ENCODE measurements at places on chromosomes 2 and 18. TPM values are rescaled to one million over a fixed set of nuclear protein-coding genes. Genes with fewer than 3 reads are reported as not detected.
A peak's percentile ranks its signal among the peaks of the same experiment; 100 is the strongest.

The LDLRAD4 gene
- total RNA-seq: 36.5 TPM

The NXPH2 gene
- total RNA-seq: not detected

DNA sequence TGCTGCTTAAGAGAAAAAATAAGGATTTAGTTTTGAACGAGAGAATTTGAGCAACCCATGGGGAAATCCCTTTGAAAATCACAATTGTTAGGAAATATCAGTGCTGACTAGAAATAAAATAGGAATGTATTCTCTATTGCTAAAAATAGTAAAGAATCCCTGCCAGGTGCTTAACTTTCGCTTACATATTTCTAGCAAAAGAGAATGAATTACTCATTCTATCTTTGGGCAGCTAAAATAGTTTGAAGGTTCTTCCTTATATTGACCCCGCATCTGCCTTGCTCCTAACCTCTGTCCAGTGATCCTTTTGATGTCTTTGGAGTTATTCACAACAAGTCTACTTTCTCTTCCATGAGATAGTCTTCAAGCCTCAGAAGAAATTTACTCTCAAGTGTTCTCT is 103.8 kb downstream of the PLCL1 start:
- H3K27ac ChIP-seq: no peak overlapping the region
- no peaks in the 10 kb centered on the region for H3K36me3 ChIP-seq
- DNase-seq: no peak
- no peak overlapping the region for H3K4me3 ChIP-seq

The ASB18 gene
- total RNA-seq: not detected

DNA sequence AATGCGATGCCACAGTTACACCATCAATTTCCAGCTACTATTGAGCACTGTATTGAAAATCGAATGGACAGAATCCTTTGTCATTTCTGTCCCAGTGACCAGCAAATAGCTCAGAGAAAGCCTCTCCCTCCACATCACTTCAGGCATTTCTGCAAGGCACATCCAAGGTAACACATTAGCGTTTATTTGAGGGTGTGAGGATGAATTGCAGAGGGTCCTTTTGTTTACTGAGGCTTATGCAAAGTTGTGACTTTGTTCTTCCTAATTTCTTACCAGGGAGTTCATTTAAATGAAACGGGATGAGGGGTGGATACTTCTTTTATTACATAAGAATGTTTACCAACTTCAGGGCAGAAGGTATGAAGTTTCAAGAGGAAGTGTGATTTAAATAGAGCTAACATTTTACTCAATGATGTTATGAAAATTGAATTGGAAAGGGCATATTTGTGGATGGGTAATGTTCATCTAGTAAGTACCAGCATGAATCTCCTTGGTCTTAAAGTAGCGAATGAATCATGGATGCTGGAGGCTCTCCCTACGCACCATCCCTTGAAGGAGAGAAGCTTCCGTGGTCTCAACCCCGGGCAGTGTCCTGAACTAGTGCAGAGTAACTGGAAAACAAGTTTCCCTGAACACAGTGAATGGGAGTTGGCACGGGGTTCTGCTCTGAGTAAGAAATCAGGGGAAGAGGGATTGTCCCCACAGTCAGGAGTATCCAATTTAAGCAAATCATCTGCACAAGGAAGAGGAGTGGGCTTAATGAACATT is 756.5 kb downstream of the GALR1 start:
- H3K27ac ChIP-seq: no peak overlapping the region
- H3K36me3 ChIP-seq: no peaks in the 10 kb centered on the region
- no peak for DNase-seq
- no peak overlapping the region for H3K4me3 ChIP-seq

The SELENOI gene
- 68.8 TPM for total RNA-seq

- no peak overlapping the region for H3K27ac ChIP-seq
- no peak overlapping the region for H3K4me3 ChIP-seq
- H3K27me3 ChIP-seq: no peaks in the 10 kb centered on the region
- H3K4me1 ChIP-seq: no peaks in the 10 kb centered on the region
Measured at GRCh38 chr18:43525169-43525568, 247.9 kb upstream of the SYT4 start.

GRCh38 chr2:34419856-34420255 is 820.8 kb upstream of the FAM98A start:
- no peaks in the 10 kb centered on the region for H3K4me1 ChIP-seq
- no peak overlapping the region for H3K27ac ChIP-seq
- DNase-seq: no peak
- no peaks in the 10 kb centered on the region for H3K36me3 ChIP-seq
- H3K27me3 ChIP-seq: no peaks in the 10 kb centered on the region
- H3K4me3 ChIP-seq: no peak overlapping the region

DNA sequence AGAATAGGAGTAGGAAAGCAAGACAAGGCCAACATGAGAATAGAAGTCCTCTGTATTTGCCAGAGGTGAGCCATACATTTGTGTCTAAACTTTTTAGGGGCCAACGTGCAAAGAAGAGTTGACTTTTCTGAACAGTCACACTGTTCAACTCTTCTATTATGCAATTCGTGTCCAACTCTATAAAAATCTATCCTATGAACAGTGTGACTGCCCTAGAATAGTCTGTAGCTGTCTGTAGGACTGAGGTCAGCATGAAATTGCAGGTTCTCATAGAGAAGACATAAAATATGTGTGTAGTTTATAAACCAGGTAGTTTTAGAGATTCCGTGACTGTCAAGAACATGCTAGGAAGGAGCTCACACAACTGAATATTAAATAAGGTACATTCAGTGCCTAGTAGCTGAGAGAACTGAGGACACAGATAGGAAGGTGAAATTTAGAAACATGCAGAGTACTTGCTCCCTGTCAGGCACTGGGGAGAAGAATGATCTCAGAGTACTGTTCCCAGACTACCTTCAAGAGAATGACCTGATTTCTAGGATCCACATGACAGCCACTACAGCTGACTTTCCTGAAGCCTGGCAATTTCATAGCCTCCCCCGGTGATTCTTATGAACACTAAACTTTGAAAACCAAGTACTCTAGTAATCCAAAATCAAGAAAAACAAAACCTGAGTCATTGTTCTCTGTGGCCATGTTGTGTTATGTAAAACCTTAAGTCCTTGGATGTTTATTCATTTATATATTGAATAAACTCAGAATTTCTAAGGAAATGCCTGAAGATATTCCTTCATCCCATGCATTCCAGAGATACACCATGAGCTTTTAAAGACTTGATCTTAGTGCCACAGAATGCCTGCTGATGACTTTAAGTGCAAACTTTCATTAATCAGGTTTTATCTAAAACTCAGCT is 201.5 kb upstream of the BOD1L2 start:
- no peak for DNase-seq
- H3K4me3 ChIP-seq: no peak overlapping the region
- no peaks in the 10 kb centered on the region for H3K4me1 ChIP-seq
- no peaks in the 10 kb centered on the region for H3K36me3 ChIP-seq
- no peaks in the 10 kb centered on the region for H3K27me3 ChIP-seq
- H3K27ac ChIP-seq: no peak overlapping the region

- no peak overlapping the region for H3K27ac ChIP-seq
- H3K36me3 ChIP-seq: no peaks in the 10 kb centered on the region
- H3K27me3 ChIP-seq: no peaks in the 10 kb centered on the region
Measured at GRCh38 chr18:22465859-22466457, 48.2 kb upstream of the CTAGE1 start.

- no peak overlapping the region for H3K27ac ChIP-seq
- no peak overlapping the region for H3K4me3 ChIP-seq
- no peaks in the 10 kb centered on the region for H3K36me3 ChIP-seq
- H3K4me1 ChIP-seq: no peaks in the 10 kb centered on the region
- no peak for DNase-seq
Measured at GRCh38 chr18:79850731-79851130, 53.0 kb downstream of the KCNG2 start.

The CSRNP3 gene
- not detected for total RNA-seq

GRCh38 chr2:218272531-218273212 is 2.4 kb downstream of the PNKD start:
- peaks cover 29% of the 10 kb centered on the region for H3K4me1 ChIP-seq
- peak overlapping the region; percentile 29 for H3K27ac ChIP-seq
- H3K27me3 ChIP-seq: peaks cover 2% of the 10 kb centered on the region
- DNase-seq: peak; percentile 94
- peaks cover 53% of the 10 kb centered on the region for H3K36me3 ChIP-seq

- DNase-seq: no peak
- peaks cover 1% of the 10 kb centered on the region for H3K36me3 ChIP-seq
- H3K4me3 ChIP-seq: no peak overlapping the region
- no peaks in the 10 kb centered on the region for H3K4me1 ChIP-seq
- no peak overlapping the region for H3K27ac ChIP-seq
- no peaks in the 10 kb centered on the region for H3K27me3 ChIP-seq
Measured at GRCh38 chr18:3114451-3114850, 101.5 kb upstream of the LPIN2 start.

DNA sequence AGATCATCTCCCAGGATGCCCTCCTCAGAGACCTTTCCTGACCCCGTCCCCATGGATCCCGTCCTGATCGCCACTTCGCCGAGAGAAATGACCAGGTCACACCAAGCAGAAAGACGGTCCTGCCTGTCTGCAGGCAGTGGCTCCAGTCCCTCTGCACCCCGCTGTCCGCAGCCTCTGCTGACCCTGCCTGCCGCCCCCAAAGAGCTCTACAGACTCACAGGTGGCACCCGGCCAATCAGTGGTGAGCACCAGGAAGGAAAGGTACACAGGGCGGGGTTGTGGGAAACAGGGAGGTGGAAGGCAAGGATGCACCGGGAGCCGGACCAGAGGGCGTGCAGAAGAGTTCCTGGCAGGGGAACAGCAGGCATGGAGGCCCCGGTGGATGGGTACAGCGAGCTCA is 94.8 kb downstream of the NDUFA10 start:
- H3K27me3 ChIP-seq: peaks cover 3% of the 10 kb centered on the region
- H3K4me3 ChIP-seq: no peak overlapping the region
- H3K36me3 ChIP-seq: no peaks in the 10 kb centered on the region
- no peak overlapping the region for H3K27ac ChIP-seq

The KDSR gene
- total RNA-seq: 86.9 TPM

- H3K27me3 ChIP-seq: no peaks in the 10 kb centered on the region
- H3K27ac ChIP-seq: no peak overlapping the region
- no peak for DNase-seq
- H3K36me3 ChIP-seq: no peaks in the 10 kb centered on the region
- no peak overlapping the region for H3K4me3 ChIP-seq
Measured at GRCh38 chr18:13236411-13236810, 17.9 kb downstream of the LDLRAD4 start.

GRCh38 chr2:136208682-136209420 is 90.9 kb upstream of the CXCR4 start:
- DNase-seq: no peak
- peaks cover 36% of the 10 kb centered on the region for H3K4me1 ChIP-seq
- no peak overlapping the region for H3K27ac ChIP-seq
- H3K4me3 ChIP-seq: no peak overlapping the region
- no peaks in the 10 kb centered on the region for H3K27me3 ChIP-seq
- peaks cover 3% of the 10 kb centered on the region for H3K36me3 ChIP-seq

DNA sequence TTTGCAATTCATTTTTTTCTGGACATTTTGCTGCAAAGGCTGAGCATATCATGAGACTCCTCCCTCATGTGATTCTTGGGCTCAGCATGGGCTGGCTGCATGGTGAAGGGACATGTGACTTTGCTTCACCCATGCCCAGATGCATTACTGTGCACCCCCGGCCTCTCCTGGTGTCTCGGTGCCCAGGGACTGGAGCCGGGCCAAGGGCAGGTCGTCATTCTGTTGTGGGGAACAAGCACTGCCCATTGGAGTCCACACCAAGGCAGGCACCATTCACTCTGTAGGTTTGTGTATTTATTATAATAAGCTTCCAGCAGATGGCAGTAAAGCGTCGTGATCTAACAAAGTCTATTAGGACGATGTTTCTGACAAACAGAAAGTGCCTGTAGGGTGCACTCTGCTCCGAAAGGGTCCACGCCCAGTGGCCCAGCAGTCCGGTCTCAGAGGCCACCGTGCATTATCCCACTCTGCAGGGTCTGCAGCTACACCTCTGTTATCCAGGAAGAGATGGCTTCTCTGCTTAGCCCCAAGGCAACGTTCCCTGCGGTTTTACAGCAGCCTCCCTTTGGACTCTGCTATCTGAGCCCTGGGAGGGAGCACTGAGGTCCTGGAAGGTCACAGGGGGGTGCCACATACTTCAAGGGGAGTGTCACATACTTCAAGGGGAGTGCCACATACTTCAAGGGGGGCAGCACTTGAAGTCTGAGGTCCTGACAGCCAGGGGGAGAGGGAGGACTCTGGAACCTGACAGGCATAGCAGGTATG is 219.6 kb downstream of the TSN start:
- H3K4me1 ChIP-seq: no peaks in the 10 kb centered on the region
- peak overlapping the region; percentile 61 for H3K4me3 ChIP-seq
- H3K36me3 ChIP-seq: no peaks in the 10 kb centered on the region
- DNase-seq: peak; percentile 84
- no peak overlapping the region for H3K27ac ChIP-seq

- no peak overlapping the region for H3K4me3 ChIP-seq
- no peak overlapping the region for H3K27ac ChIP-seq
- DNase-seq: no peak
- H3K36me3 ChIP-seq: no peaks in the 10 kb centered on the region
- H3K4me1 ChIP-seq: no peaks in the 10 kb centered on the region
Measured at GRCh38 chr18:66325251-66325650, 278.6 kb downstream of the CDH19 start.

- H3K27me3 ChIP-seq: no peaks in the 10 kb centered on the region
- peak overlapping the region; percentile 66 for H3K4me3 ChIP-seq
- peaks cover 91% of the 10 kb centered on the region for H3K4me1 ChIP-seq
Measured at GRCh38 chr2:203718087-203718486, 11.6 kb downstream of the CD28 start.

The ZRANB3 gene
- 6.8 TPM for total RNA-seq

The TANC1 gene
- total RNA-seq: 0.33 TPM

The HAAO gene
- total RNA-seq: 0.26 TPM

DNA sequence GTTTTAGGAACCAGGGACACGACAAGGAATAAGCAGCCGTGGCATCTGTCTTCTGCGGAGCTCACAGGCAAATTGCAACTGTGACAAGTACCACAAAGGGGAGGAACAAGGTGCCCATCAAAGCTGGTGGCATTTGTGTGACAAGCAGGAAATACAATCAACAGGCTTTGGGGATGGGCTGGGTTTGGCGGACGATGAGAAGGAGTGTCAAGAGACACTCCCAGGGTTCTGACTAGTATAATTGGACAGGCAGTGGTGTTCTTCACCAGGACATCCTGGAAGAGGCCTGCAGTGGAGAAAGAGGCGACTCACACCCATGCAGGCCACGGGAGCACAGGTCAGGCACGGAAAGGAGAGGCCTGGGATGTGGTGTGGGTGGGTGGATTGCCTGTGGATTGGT is 14.2 kb upstream of the SPATA3 start:
- H3K4me1 ChIP-seq: peaks cover 33% of the 10 kb centered on the region
- no peak overlapping the region for H3K27ac ChIP-seq
- H3K27me3 ChIP-seq: peaks cover 34% of the 10 kb centered on the region
- H3K4me3 ChIP-seq: no peak overlapping the region
- DNase-seq: no peak

GRCh38 chr2:8090748-8091700 is 590.8 kb upstream of the ID2 start:
- no peak overlapping the region for H3K4me3 ChIP-seq
- H3K4me1 ChIP-seq: no peaks in the 10 kb centered on the region
- H3K27ac ChIP-seq: peak overlapping the region; percentile 30
- H3K36me3 ChIP-seq: no peaks in the 10 kb centered on the region
- peak; percentile 73 for DNase-seq
